ENCODE measurements at places on chromosomes 2 and 18.

- DNase-seq: no peak
Observed at GRCh38 chr18:45398448-45398847, 216.8 kb upstream of the SLC14A2 start.

DNA sequence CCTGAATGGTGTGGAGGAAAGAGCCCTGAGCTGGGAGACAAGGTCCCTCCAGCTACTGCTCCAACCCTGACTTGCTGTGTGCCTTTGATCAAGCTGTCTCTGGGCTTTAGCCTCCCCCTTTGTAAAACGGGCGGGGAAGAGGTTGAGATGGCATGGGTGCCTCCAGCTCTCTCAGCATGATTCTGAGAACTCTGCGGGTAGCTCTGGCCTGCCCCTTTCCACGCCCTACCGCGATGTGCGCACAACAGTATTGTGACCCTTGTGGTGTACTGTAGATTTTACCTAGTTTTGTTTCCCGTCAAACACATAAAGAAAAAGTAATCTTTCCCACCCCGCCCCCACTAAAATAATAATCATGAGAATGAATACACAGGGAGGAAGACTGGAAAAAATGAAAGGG is 5.3 kb downstream of the CD8A start:
- DNase-seq: no peak

- DNase-seq: no peak
Observed at GRCh38 chr2:15773204-15773603, 167.1 kb upstream of the MYCN start.

DNA sequence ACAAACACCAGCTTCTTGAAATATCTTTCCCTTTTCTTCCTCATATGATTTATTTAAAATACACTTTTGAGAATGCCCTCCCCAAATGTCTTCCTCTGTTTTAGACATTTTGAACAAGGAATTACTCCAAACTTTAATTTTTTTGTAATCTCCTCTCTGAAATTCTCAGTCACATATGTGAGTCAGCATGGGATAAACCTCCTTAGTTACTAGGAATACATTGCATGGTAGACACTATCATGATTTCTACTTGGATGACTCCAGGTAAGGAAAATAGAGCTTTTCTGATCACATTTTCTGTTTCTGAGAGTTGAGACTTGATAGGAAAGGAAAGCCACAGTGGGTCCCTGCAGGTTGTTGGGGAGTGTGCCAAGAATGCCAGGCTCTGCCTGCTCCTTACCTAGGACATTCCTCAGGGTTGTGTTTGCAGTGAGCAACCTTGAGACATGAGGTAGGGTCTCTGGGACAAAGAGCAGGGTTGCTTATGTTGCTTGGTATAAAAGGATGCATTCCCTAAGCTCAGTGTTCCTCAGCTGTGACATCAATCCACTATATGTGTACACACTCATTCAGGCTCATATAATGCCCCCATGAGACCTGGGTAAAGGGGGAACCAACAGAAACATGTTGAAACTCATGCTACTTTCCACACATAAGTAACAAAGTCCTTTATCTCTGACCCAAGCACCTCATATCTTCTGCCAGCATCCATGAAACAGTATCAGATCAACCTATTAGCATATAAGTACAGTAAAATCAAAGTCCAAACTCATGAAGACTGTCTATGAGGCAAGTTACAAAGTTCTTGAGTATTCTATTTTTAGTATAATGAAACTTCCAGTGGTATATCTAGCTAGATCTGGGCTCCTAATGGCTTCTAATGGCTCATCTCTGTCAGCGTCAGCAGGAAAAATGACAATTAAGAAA is 112.8 kb upstream of the SCN1A start:
- DNase-seq: no peak

DNA sequence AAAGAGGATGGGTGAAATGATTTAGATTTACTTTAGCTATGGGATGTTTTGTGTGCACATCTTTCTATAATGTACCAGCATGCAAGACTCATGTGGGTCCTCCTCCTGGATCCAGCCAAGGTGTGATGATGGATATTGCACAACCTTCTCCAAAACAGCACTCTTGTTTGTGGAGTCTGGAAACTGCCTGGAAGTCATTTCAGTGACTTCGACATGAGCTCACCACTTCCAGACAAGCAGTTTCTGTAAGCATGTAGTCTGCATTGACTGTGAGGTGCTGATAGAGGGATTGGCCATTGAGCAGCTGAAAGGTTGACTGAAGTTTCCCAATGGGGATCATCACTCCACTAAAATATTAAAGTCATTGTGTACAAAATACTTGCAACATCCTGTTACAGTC is 154.0 kb downstream of the TRIB2 start:
- no peak for DNase-seq

- no peak for DNase-seq
Observed at GRCh38 chr2:221490506-221491060, 81.5 kb downstream of the EPHA4 start.

- no peak for DNase-seq
Observed at GRCh38 chr2:38371235-38371634, 5.8 kb downstream of the ATL2 start.

DNA sequence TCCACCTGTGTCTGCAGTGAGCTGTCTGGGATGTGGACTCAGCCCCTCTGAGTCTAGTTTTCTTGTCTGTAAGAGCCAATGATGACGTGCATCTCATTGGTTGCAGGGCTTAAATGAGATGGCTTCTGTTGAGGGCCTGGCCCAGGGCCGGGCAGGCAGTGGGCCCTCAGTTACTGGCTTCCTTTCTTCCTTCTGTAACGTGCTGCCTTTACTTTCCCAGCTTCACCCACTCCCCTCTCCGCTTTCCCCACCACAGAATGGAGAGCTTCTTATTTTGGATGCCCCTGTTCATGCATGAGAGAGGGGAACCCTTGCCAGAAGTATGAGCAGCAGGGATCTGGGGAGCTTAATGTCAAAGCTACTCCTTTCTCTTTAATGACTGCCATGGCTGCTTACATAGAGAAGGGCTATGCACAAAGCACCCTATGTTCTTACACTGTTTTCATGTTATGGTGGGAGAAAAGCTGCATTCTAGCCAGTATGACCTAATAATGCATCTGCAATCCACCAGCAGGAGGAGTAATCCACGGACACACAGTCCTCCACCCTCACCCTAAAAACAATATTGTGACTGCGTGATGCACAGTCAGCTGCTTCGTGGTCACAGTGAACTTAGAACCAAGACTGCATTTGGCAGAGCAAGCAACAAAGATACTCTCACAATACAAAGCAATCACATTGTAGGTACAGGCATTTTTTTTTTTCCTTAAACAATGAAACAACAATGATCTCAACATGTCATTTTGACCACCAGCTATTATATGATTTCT is 37.2 kb downstream of the CREG2 start:
- DNase-seq: no peak

Data from NCI-H1694 treated with DMSO at 0.1 percent for 48 hours (cell line).